ENCODE measurements at places on chromosomes 1 and 21.
A peak's percentile ranks its signal among the peaks of the same experiment; 100 is the strongest.

GRCh38 chr1:16925635-16926490 is 4.1 kb downstream of the CROCC start:
- no peak for DNase-seq

DNA sequence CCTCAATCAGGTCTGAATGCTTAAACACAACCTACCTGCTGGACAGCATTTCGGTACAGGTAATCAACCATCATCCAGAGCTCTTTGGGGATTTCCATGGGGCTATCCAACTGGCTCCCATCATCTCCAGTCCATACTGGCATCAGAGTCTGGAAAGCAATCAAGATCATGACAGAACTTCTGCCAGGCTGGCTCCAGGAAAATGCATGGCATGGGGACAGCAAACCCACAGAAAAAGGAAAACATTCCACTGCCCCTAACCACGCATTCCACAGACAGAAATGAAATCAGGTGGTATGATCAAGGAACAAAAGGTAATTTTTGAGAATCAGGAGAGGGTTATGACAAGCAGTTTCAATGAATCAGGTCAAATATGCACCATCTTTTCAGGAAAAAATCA is 9.1 kb upstream of the MTF1 start:
- no peak for DNase-seq

DNA sequence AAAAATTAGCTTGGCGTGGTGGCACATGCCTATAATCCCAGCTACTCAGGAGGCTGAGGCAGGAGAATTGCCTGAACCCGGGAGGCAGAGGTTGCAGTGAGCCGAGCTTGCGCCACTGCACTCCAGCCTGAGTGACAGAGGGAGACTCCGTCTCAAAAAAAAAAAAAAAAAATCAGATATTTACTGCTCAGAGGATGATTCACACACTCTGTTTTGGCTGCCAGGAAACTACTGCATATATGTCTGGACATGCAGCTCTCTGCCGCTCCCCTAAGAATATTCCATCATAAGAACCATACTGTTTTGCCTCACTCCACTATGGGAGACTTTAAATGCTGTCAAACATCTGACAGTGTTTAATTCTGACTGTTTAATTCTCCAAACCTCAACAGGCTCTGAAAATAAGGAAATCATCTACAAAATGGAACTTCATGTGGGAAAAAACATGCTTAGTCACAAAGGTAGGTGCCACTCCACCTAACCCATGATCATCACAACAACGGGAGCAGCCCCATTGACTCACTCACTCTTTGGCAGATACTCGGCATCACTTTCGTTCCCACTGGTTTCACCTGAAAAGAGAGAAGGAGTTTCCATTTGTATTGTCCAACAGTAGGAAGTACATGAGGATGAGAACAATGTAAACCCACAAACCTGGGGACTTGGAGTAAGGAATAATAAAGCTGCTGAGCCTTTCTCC is 29.3 kb upstream of the BCAS2 start:
- no peak for DNase-seq

DNA sequence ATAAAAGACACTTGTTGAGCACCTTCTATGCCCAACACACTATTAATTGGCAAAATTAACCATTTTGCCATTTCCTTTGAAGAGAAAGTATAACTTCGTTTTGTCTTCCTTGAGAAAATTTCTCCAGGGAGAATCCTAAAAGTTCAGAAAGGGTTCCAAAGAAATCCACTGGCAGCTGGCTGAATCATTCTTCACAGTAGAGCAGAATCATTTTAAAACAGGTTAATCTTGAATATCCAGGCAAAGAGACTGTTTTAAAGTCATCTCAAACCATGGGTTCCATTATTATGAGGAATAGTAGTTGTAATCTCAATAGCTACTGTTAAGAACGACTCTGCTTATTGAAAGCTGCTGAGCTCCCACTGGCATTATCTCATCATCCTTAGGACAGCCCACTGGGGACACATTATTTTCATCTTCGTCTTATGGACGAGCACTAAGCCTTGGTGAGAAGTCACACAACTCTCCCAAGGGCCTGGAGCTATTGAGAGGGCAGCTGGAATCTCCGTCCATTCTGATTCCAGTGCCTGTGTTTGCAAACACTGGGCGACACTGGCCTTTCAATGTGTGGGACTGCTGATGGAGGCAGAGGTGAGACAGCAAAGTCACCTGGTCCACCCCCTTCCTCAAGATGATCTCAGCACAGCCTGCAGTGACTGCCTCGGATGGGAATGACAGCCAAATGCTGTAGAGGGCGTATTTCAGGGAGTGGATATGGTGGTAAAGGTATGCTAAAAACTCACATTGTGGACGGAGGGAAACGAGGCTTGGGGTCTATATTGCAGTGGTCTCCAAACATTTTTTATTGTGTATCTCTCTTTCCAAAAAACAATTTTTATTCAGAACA is 15.3 kb upstream of the PGBD5 start:
- DNase-seq, result no peak

DNA sequence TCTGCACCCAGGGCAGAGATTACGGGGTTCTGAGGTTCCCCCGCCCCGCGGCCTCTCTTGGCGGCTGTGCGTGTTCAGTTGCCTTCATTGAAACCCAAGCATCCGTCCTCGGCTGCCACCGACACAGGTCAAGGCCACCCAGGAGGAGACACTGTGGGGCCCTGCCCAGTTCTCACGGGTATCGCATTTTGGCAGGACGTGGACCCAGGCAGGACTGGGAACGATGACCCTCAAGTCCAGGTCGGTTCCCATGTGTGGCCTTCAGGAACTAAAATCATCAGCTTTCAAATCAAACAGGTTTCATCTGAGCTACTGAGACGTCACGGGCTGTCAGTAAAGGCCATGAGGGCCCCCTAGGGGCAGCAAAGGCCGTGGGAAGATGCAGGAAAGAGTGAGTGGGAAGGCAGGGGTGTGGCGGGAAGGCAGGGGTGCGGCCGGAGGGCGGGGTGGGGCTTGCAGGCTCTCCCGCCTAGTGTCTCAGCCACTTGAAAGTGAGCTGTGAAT is 7.0 kb upstream of the C1orf174 start:
- peak; percentile 22 for DNase-seq

DNA sequence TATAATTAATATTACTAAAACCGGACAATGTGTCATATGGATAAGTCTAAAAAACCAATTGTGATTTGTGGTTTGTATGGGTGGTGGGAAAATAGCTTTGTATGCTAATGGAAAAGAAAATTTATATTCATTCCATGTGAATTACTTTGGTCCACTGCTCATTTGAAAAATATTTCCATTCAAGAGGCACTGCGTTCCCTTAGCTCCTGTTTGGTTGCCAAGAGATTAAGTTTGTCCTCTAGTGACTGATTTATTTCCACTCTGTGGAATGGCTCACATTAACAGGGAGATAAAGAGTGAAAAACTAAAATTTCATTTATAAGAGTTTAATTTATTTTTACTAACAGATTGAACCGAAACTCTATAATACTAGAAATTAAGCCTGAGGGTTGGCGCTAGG is 744.1 kb upstream of the CHRM3 start:
- no peak for DNase-seq

DNA sequence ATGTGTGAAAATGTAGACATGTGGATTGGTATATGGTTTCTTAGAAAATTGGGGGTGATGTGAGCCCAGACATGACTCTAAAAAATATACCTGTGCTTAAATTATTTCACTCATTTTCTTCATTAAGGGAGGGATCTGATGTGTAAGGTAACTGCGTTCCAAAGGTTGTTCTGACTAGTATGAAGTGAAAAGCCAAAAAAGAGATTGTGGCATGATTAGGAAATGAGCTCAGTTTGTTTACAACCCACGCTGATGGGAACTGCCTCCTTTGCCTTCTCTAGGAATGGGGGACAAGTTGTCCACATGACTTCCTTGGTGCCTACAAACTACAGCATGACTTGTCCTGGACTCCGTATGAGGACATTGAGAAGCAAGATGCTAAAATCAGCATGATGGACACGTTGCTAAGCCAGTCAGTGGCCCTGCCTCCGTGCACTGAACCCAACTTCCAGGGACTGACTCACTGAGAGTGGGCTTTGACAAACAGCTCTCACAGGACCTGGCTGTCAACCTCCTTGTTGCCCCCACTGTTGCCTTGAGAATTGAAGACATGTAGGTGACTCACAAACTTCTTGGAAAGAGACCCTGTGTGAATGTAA is 8.0 kb downstream of the C1orf50 start:
- no peak for DNase-seq
